ENCODE measurements at places on chromosomes 2 and 18.

GRCh38 chr2:201072201-201072530, 365 bp downstream of the NDUFB3 start:
- DNase-seq = no peak

- no peak for DNase-seq
Measured at GRCh38 chr2:9758741-9759140, 84.5 kb upstream of the TAF1B start.

DNA sequence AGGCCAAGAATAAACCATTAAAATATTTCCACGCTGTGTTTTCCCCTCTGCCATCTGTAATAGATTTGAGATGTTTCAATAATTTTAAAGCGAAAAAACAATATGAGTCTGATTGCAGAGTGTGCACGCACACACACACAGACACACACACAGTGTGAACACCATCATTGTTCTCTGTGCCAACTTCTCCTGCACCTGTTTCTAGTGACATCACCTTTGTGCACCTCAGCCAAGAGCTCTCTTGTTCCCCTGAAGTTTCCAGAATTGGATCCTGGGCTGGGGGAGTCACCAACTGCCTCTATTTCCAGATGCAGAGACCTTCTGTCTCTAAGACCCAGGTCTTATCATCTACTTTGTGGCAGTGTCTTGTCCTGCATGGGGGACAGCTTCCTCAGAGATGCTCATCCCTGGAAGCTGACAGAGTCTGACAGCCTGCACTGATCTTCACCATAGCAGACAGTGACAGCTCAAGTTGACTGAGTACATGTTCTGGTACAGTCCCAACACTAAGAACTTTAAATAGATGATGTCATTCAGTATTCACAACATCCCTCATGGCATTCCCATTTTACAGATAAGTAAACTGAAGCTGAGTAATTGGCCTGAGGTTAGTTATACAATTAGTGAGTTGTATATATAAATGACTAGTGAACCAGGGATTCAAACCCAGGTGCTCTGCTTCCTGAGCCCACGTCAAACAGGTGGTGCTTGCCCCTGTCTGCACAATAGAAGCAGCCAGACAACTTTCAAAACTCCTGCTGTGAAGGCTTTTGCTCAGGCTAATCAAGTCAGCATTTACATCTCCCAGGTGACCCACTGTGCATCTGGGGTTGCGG, 39.4 kb downstream of the ACOXL start:
- no peak for DNase-seq

DNA sequence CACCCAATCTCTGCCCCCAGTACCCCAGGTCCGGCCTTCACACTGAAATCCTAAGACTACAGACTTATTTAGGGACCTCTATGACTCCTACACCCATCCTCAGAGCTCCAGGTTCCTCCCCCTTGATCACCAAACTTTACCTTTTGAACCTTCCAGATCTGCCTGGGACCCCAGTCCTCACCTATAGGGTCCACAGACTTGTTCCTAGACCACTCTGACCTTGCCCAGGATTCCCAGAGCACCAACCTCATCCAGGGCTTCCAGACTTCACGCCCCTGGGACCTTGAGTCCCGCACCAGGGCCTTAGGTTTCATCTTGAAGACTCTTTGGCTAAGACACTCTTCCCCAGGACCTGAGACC, 462 bp downstream of the CHCHD5 start:
- DNase-seq = no peak

GRCh38 chr2:174611854-174612253, 14.2 kb upstream of the WIPF1 start:
- no peak for DNase-seq

GRCh38 chr2:147374423-147374811, 470.4 kb upstream of the ACVR2A start:
- no peak for DNase-seq

DNA sequence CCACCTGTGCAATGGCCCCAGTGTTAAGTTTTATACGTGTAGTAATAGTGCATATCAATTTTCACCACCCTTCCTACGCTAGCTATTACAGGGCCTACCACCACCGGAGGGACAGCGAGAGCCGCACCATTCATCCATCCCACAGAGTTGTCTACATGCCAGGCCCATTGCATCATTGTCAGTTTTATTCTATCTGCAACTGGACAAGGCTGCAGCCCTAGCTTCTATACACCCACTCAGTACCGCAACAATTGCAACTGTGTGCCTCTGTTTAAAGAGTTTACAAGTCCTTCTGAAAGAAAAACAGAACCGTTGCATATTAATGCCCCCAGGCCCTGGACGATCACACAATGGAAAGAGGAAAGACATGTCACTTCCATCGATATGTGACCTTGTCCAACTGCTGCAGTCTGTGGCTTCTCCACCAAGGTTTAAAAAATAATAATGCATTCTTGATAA, 58.6 kb downstream of the ZEB2 start:
- DNase-seq = no peak

DNA sequence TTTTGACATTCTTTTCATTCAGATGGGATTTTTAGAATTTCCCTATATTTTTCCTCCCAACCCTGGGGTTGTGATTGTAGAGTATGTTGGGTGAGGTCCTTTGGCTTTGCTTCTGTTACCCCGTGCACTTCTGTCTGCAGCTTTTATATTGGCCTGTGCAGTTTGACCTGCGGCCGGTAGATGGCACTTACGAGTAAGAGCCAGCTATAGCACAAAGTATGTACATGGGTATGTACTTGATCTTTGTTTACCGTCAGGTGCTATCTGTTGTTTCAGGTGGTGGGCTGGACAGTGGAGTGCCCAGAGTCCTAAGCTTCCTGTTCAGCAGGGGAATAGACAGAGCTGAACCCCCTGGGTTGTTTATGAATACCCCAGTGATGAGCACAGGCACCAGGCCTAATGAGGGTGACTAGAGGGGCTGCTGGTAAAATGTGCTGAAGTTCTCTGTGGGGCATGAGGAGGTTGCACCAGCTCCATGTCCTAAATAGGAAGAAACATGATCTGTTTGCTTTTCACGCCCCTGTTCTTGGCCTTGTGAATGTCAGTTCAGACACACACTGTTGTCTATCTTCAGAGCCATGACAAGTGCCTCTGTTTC, 58.9 kb upstream of the THUMPD2 start:
- DNase-seq = no peak

- no peak for DNase-seq
Measured at GRCh38 chr2:54618646-54619565, 104.6 kb upstream of the EML6 start.

DNA sequence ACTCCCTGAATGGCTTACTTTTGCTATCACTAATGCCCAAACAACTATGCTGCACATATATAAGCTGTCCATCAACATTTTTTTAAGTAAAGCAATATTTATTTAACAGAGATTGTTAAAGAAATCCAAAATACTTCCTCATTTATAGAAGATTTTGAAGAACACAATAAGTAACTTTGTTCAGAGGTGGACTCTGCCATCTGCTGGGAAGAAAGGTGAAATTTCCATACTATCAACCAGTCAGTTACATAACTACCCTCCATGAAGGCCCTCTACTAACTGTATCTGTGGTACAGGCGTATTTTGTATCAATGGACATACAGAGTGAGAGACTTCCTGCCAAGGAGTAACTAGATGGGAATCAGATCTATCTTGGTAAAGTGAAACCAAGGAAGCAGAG, 106.0 kb downstream of the DTNB start:
- no peak for DNase-seq

- no peak for DNase-seq
Measured at GRCh38 chr2:151678849-151679248, 55.4 kb downstream of the NEB start.

All from stimulated activated CD4-positive, alpha-beta T cell treated with anti-CD3 and anti-CD28 coated beads, Interleukin-1b, Interleukin-23, amount 100 ng/mL, for 24 hours (primary cell).